CD8-positive, alpha-beta memory T cell (primary cell): ENCODE measurements at places on chromosomes 2 and 18. TPM values are rescaled to one million over a fixed set of nuclear protein-coding genes. Genes with fewer than 3 reads are reported as not detected.

GRCh38 chr2:233247744-233248143 lies 3.7 kb upstream of the ATG16L1 start:
- no peaks in the 10 kb centered on the region for H3K36me3 ChIP-seq
- H3K4me1 ChIP-seq = peaks cover 42% of the 10 kb centered on the region
- no peak overlapping the region for H3K4me3 ChIP-seq
- no peaks in the 10 kb centered on the region for H3K27me3 ChIP-seq

GRCh38 chr2:10891390-10891789 lies 20.3 kb upstream of the KCNF1 start:
- no peak for DNase-seq
- H3K36me3 ChIP-seq = no peaks in the 10 kb centered on the region
- H3K27me3 ChIP-seq = no peaks in the 10 kb centered on the region
- no peak overlapping the region for H3K4me3 ChIP-seq

DNA sequence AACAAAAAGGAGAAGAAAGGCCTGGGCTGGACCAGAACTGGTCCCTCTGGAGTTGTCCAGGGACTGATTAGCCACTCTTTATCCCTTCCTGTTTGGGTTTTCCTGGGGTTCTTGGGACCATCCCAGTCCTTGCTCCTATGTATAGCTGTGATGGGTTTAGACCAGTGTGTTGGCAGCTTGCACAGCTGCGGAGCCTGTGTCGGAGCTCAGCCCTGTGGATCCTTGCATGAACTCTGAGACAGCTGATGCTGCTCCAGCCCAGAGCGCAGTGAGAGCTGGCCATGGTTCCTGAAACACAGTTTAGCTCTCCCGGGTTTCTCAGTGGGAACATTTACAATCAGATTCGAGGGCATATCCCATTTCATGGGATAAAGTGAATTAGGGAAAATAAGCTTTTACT lies 16.9 kb downstream of the IMPA2 start:
- DNase-seq = no peak
- H3K4me1 ChIP-seq = peaks cover 4% of the 10 kb centered on the region
- no peaks in the 10 kb centered on the region for H3K36me3 ChIP-seq
- no peak overlapping the region for H3K4me3 ChIP-seq
- no peaks in the 10 kb centered on the region for H3K27me3 ChIP-seq
- no peak overlapping the region for H3K27ac ChIP-seq

- no peak overlapping the region for H3K27ac ChIP-seq
- no peaks in the 10 kb centered on the region for H3K27me3 ChIP-seq
- H3K4me1 ChIP-seq = no peaks in the 10 kb centered on the region
- no peak overlapping the region for H3K4me3 ChIP-seq
These were observed 15.3 kb downstream of the TWIST2 start for GRCh38 chr2:238863231-238863630.

BCL11A gene
- total RNA-seq = 0.15 TPM
